Kasumi-1 (cell line): ENCODE measurements at places on chromosomes 3 and 15.

GRCh38 chr15:85340321-85340665 lies 40.1 kb upstream of the AKAP13 start:
- DNase-seq, result no peak

DNA sequence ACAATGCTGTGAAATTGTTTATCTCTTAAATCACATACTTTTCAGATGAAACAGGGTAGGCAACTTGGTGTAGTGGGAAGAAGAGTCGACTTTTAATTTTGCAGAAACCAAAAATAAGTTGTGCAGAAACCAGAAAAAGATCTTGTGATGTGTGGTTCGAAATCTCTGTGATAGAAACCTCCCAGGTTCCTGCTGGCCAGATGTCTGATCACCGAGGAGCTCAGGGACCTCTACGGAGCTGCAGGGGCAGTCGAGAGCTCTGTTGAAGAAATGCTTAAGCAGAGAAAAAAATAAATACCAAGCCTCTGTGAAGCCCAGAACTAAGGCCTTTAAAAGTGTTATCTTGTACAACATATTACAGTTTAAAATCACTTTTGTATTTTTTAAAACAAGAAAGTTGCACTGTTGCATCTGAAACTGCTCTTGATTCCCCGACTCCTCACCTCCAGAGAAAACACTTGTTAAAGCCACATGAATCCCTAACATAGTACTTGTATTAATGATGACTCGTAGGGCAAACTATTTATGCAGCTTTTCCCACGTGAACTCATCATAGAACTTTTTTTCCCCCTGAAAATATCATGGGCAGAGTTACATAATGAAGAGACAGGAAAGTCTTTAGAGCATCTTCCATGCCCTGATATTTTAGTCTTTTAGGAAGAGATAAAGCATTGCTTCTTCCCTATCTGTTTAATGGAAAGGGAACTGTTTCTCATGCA lies 51.3 kb downstream of the CCK start:
- DNase-seq, result no peak

DNA sequence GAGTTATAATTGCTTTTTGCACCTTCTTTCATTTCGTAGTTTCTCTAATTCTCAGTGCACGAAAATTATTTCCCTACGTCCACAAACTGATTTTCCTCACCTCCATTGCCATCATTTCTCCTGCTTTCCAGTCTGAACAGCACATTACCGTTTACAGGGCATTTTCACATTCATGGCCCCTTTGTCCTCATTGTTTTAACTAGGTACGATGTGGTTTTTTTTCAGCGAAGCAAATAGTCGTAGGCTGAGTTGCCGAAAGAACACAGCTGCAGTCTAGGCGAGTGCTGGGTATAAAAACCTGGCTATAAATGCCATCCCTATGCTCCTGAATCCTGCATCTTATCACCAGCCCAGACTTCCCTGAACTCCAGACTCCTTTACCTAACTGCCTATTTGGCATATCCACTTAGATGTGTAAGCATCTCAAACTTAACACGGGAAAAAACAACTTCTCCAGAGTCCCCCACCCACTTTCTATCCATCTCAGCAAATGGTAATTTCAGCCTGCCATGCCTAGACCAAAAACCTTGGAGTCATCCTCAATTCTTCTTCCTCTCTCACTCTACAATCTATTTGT lies 691 bp upstream of the FSIP1 start:
- no peak for DNase-seq

DNA sequence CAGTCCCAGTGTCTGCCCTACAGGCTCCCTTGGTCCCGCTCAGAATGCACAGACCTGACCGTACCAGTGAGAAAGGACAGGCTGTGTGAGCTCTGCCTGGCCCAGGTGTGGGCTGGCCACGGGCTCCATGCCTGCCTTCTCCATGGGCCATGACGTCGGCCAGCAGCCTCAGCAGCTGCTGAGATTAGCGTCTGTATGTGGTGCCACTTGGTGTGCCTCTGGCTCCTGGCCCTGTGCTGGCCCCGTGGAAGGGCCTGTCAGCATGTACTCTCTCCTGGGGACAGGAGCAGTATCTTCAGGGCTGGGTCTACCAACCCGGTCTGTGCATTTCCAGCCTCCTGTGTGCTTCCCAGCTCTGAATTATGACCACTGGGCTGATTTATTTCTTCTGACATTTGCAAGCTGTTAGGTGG lies 25.7 kb downstream of the KLF13 start:
- no peak for DNase-seq

DNA sequence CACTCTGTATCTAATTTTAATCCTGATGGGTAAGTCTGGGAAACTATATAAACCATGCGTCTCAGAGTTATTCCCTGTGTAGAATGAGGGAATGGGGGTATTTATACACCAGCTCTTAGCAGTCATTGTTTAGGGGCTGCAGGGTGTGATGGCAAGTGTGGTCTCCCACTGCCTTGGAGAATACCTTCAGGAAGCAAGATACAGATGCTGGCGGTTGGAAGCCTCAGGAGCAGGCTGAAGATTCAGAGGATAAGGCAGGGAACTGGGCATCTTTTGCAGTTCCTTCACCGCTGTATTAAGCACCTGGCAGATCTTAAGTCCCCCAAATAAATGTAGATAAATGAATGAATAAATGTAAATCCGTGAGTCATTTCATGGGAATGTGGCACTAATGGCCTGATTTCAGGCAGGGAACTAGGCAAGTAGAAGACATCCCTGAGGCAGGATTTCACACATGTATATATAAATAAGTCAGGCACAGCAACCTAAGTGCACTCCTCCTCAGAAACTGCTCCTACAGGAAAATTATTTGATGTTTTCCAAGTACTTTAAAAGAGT lies 209.2 kb upstream of the GADL1 start:
- DNase-seq, result no peak

DNA sequence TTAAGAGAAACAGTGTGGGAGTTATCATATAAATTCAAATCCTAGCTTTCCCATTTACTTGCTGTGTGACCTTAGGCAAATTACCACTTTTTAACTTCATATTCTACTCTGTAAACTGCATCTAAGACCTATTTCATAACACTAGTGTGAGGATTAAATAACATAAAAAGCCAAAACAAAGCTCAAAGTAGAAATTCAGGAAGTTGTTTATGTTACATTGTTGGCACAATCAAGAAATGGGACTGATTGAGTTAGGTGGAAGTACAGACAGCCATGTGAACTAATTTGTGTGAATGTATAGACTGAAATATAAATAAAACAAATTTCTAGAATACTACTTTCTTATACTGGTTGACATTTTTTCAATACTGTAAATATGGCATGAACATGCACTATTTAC lies 131.7 kb downstream of the STAG1 start:
- no peak for DNase-seq

- no peak for DNase-seq
Measured at GRCh38 chr15:74317820-74318375, 49.5 kb downstream of the CYP11A1 start.

DNA sequence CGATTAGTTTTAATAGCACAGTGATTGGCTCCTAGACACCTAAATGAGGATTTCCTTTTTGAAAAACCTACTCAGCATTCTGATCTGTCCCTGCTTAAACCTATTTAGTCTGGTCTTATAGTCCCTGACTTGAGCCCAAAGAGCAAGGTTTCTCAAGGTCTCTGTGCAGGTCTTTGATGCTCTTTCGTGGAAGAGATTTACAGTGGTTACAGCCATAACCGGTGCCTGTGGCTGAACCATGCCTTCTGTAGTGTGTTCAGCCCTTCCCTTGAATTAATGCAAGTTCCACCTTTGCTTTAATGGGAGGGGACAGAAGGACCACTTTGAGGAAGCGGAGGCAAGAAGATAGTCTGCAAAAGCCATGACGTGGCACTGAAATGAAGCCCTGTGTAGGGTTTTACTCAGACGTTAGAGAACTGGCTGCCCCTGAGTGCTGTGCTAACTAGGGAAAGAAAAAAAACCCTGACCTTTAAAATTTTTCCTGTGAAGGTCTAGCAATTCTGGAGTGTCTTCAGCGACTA lies 43.0 kb downstream of the ZBTB38 start:
- DNase-seq, result no peak

- DNase-seq, result no peak
Measured at GRCh38 chr15:58569455-58569854, 137.7 kb downstream of the LIPC start.

GRCh38 chr3:67661089-67661488 lies 6.7 kb upstream of the SUCLG2 start:
- DNase-seq, result no peak
